Left lung (tissue), 14 donors: ENCODE measurements at places on chromosomes 2 and 18. TPM values are rescaled to one million over a fixed set of nuclear protein-coding genes. Genes with fewer than 3 reads are reported as not detected.

The CRYGD gene
- total RNA-seq: not detected

The GREB1L gene
- 0.67 TPM for total RNA-seq

DNA sequence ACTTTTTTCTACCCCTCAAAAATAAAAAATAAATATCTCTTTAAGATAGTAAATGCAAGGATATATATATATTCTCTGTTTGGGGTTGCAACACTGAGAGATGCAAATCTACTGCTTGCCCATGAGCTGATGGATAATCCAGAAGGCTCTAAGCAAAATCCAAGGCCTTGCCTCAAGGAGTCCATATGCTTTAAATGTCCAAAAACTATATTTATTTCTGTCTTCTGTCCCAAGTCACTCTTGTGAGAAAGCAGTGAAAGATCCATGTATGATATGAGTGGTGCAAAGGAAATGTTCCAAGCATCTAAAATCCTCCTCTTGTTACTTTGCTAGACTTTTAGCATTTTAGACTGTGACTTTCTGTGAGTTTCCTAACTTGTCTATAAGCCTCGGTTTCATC, 92.9 kb upstream of the RNF152 start:
- no peak for DNase-seq

GRCh38 chr2:185970148-185970852, 231.7 kb downstream of the FSIP2 start:
- no peak for DNase-seq

GRCh38 chr2:75077909-75078308, 119.5 kb downstream of the POLE4 start:
- no peak for DNase-seq
